ENCODE measurements at places on chromosomes 2 and 18.

DNA sequence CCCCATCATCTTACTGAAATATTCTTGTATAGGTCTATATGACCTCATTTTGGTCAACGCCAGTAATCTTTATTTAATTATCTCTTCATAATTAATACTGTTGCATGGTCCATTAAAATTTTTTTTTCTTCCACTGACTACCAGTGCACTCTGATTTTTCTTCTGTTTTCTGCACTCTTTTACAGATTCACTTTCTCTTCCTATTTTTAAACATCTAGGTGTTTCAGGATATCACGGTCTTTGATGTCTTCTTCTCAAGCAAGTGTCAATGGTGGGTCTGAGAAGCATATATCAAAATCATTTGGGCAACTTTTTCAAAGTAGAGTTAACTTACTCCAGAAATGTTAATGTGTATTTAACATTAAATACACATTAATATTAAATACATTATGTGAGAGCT lies 51.4 kb downstream of the CCDC141 start:
- no peak for DNase-seq

DNA sequence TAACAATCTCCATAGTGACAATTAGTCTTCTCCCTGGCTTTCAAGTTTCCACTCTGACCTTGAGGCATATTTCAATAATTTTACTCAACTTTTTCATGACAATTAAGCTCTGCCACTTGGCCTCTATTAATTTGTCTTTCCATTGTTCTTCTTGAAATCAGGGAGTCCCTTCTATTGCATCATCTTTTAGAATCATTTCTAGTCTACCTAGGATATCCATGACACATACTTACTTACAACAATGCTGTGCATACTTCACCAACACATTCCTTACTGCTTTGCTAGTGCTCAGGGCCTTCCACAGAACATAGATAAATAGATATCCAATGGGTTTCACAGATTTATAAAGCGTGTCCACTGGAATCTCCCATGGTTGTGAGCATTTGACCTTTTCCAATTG lies 331.5 kb upstream of the LRP1B start:
- DNase-seq, result no peak

DNA sequence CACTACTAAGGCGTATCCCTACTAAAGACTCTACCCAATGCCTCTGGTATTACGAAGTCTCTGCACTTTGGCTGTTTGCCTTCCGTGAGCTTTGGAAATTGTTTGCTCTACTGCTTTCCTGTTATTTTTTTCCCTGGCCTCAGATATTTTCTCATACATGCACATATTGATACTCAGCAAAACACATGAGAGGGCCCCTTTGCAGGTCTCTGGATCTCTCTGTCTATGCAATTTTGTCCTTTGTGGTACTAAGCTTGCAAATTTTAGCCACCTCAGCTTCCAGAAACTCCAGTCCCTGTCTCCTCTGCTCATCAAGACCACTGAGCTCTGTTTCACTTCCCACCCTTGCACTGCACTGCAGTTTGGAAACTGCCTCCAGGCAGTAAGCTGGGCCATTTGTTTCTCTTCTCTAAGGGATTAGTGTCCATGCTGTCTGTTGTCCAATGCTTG lies 46.6 kb downstream of the TAF1B start:
- no peak for DNase-seq

- DNase-seq, result no peak
Observed at GRCh38 chr2:71813807-71814470, 333.7 kb downstream of the CYP26B1 start.

- DNase-seq, result no peak
Observed at GRCh38 chr2:99706735-99707134, 216.9 kb upstream of the REV1 start.

- DNase-seq, result no peak
Observed at GRCh38 chr2:57370882-57371585, 675.6 kb upstream of the VRK2 start.

GRCh38 chr2:27088634-27089033 lies 2.1 kb downstream of the KHK start:
- DNase-seq, result no peak

DNA sequence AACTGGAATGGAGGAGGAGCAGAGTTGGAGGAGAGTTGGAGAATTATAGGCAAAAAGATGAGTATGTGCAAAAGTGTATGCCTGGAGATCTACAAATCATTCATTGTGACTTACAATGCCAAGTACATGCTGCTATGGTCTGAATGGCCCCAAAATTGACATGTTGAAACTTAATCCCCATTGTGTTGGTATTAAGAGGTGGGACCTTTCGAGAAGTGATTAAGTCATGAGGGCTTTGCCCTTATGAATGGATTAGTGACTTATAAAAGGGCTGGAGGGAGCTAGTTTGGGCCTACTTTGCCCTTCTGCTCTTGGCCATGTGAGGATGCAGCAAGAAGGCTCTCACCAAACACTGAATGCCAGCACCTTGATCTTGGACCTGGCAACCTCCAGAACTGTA lies 6.3 kb upstream of the RBMS1 start:
- no peak for DNase-seq

DNA sequence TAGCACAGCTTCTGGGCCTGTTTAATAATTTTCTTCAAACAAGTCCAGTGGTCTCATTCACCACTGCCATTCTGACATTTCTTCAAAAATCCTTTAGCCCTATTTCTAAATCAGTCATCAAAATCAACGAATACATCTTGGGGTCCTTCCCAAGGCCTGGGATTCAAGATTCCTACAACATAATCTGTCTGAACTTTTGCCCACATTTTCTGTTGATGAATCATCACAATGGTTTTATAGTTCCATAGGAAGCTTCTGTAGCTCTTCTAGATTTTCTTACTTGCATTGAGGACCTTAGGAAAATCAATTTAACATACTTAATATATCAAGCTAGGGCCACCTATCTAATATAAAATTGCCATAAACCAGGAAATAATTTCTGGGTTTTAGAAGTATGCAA lies 811.8 kb upstream of the ACVR2A start:
- DNase-seq, result no peak

GRCh38 chr2:15735484-15736326 lies 144.0 kb downstream of the DDX1 start:
- DNase-seq, result no peak

GRCh38 chr18:3578621-3579020 lies 128.6 kb downstream of the TGIF1 start:
- DNase-seq, result no peak

DNA sequence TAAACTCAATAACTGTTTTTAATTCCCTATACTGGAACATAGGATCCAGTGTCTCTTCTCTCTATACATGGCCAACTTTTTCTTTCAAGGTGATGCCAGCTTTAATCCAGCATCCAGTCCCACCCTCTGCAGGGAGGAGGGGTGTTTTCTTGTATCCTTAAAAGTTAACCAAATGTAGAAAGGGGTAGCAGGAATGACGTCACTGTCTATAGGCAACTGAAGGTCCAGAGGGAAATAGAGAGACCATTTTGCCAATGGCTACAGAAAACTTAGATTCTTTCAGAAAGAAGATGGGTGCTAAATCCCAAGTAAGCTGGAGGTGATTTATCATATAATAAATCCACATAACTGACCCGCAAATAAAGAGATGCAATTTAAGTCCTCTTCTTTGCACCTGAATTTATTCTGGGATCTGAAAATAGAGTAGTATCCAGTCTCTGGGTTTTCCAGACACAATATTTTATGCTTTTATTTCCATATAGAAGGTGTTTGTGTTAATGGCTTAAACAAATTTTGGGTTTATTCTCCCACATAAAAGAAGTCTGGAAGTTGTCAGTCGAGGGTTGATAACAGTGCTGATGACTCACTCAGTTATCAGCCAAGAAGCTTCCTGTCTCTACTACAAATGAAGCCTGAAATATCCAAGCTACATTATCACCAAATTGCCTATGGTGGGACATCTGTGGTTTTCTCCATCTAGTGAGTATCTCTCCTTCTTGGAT lies 5.7 kb upstream of the DNER start:
- DNase-seq, result no peak

DNA sequence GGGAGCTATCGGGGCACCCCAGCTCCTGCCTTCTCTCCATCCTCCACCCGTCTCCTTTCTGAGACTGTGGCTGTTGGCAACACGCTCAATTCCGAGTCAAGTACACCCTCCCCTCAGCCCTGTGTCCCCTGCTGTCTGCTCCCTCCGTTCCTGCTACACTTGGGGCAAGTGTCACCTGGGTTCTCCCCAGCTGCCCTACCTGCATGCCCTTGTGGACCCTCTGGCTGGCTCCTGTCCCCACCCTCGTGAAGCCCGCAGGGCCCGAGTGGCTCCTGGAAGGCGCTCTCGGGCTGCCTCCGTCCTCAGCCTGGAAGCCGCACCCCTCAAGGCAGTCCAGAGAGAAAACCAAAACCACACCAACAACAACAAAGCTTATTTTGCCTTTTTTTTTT lies 33.9 kb downstream of the PDIA6 start:
- DNase-seq, result no peak

DNA sequence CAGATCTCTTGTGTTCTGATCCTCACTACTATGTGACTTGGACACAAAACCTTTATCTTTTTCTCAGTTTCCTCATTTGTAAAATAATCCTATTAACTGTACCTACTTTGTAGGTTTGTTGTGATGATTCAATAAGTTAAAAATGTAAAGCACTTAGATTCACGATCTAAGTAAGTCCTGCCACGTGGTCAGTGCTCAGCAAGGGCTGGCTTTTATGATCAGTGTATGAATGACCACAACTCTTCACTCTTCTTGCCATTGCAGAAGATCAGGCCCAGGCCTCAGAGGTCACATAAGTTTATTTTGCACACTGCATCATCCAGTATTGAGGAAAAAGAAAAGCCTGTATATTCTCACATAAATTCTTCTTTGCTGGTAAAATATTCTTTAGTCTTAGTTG lies 1192.5 kb upstream of the ACVR2A start:
- no peak for DNase-seq

GRCh38 chr2:19851116-19851695 lies 50.6 kb downstream of the TTC32 start:
- no peak for DNase-seq

DNA sequence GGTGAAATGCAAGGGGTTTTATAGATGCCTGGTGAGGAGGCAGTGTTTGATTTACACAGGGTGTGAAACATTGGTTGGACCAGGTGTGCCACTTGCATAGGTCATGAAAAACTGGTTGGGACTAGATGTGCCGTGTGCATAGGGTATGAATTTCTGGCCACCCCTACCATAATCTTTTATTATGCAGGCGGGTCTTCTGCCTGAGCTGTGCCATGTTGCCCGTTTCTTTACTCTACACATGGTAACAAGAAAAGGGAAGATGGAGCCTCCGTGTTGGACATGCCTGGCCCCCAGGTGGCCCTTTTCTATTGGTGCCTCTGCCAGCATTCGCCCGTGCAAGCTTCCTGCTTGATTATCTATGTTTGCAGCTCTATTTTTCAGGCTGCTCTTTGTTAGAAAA lies 805.4 kb downstream of the TRIB2 start:
- no peak for DNase-seq

DNA sequence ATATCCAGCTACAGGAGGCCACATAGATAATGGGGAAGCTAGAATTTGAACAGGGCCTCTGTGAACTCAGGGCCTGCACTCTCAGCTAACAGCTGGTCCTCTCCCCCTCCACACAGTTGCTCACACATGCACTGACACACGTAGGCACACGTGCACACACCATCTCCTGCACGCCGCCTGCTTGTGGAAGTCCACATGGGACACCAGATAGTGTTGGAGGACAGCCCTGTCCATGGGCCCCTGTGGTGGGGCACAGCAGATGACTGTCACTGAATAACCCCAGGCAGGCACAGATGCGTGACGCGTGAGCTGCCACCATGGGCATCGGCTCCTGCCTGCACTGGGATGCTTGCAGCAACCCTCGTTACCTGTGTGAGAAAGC lies 52.9 kb downstream of the ADI1 start:
- no peak for DNase-seq

DNA sequence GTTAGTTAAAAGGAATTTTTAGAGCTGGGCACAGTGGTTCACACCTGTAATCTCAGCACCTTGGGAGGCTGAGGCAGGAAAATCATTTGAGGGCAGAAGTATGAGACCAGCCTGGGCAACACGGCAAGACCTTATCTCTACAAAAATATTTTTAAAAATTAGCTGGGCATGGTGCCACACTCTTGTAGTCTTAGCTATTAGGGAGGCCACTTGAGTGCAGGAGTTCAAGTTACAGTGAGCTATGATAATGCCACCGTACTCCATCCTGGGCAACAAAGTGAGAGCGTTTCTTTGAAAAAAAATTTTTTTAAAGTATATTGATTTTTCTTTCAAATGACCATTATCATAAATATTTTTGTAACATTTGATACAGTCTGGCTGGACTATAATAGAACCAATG lies 93.6 kb upstream of the FAM117B start:
- peak; percentile 56 for DNase-seq

DNA sequence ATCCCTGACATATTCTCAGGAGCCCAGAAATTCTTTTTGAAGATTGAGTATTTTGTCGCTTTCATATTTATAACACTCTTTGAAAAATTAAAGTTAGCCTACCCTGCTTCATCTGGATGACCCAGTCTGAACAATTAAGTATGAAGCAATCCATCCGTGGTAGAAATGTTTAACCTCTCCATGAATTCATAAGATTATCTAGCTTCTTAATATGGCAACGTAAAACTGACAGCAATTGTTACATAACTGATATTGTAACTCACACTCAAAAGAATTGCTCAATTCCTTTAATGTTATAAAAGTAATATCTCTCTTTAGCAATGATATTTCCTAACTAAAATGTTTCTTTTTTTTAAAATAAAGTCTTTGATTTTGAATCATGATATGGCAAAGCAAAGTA lies 7.2 kb upstream of the ABCA12 start:
- DNase-seq, result no peak

GRCh38 chr2:33377048-33377447 lies 99.4 kb upstream of the RASGRP3 start:
- no peak for DNase-seq

GRCh38 chr18:477565-477964 lies 22.9 kb downstream of the COLEC12 start:
- no peak for DNase-seq

DNA sequence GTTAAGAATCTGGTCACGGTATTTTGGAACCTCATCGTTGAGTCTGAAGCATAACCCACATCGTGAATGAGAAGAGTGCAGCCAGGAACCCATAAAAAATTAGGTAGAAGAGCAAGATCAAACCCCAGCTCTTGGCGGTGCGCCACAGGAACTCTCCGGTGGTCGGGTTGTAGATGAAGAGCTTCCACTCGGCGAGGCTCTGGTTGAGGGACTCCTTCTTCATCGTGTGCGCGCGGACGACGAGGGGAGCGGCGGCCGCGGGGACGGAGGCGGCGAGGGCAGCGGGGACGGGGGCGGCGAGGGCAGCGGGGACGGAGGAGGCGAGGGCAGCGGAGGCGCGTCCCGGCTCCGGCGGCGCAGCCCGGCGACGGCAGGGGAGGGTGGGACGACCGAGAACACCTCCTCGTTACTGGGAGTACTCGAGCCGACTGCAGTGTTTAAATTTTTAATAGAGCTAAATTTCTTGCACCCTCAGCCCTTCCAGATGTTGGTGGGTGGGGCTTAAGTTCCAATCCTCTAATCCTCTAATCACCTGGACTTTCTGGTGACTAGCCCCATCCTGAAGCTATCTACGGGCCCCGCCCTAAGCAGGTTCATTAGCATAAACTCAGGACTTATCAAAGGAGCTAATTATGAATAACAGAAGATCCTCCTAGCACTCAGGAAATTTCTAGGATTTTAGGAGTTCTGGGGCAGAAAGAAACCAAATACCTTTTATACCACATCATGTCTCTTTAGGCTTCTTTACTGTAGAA lies 20.4 kb upstream of the PAPOLG start:
- DNase-seq, result peak; percentile 0

GRCh38 chr2:234425639-234426603 lies 71.0 kb downstream of the ARL4C start:
- no peak for DNase-seq

Data from NCI-H2029 (cell line).